CD4-positive, alpha-beta T cell treated with Interleukin-21 for 1 hour (primary cell): ENCODE measurements at places on chromosomes 11 and 22.

DNA sequence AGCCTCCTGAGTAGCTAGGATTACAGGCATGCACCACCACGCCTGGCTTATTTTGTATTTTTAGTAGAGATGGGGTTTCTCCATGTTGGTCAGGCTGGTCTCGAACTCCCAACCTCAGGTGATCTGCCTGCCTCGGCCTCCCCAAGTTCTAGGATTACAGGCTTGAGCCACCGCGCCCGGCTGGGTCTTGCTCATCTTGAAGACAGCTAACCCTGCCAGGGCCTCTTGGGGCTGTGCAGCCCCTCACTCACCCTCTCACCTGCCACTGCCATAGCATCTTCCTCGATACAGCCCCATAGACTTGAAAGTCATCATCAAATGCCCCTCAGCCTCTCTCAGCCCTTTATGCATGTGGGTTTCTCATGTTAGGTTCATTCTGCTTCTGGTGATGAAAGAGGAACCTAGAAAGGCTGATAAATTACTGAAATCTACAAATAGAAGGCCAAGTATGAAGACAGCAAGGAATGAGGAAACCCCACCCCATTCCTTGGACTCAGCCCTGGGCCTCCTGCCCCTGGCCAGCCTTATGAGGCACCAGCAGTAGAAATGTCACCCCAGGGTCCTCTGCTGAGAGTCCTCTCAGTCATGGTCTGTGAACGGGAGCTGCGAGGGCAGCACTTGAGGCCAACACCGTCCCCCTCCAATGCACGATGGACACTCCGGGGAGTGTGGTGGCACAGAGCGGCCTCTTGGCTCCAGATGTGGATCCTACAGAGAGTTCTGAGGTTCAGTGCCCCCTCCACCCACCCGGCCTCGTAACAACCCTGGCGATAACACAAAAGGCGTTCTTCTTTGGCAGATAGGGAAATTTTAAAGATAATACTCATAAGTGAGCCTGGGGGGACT, 24.8 kb downstream of the SCGB1A1 start:
- no peak for DNase-seq

GRCh38 chr11:32015427-32015826, 75.4 kb upstream of the RCN1 start:
- DNase-seq: no peak

DNA sequence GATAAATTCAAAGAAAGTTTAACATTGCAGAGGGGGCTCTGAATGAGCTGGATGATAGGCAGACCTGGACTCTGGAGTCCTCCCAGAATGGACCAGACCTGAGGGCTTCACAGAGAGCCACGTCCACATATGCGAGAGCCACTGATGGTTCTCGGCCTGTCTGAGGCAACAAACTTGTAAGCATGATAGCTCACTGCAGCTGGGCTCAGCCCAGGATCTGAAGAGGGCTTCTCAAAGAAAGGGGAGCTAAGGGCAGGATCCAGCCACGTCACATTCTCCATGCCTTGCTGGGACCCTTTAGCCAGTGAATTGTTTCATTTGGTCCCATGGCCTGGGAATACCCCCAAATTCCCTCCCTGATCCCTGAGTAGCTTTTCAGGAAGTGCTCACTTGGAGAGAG, 98.9 kb downstream of the ATXN10 start:
- no peak for DNase-seq

DNA sequence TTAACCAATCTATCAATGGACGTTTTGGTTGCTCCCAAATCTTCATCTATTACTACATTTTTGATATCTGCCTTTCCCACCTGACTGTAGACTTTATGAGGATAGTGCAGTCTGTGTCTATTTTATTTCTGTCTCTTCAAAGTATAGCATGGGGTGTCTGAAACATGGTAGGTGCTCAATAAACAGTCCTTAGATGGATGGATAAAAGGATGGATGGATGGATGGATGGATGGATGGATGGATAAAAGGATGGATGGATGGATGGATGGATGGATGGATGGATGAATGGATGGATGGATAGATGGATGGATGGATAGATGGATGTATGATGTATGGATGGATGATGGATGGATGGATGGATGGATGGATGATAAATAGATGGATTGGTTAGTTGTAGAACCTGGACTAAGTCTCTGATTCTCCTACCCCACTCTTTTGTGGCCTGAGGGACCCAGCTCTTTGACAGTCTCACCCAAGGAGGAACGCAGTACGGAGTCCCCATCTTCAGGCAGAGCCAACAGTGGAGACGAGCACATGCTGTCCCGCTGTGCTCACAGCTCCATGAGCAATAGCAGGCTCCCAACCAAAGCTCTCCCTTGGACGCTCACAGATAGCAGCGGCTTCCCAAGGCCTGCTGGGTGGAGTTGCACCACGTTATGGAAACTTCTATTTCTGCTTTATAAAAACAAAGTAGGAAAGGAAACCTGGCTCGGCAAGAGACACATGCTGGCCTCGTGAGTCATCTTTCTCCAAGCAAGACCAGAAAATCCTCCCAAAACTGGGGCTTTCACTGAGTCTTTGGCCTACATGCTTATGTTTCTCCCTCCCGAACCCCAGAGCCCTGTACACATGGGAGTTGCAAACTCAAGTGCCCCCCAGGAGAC, 448.0 kb downstream of the MIAT start:
- DNase-seq: no peak

DNA sequence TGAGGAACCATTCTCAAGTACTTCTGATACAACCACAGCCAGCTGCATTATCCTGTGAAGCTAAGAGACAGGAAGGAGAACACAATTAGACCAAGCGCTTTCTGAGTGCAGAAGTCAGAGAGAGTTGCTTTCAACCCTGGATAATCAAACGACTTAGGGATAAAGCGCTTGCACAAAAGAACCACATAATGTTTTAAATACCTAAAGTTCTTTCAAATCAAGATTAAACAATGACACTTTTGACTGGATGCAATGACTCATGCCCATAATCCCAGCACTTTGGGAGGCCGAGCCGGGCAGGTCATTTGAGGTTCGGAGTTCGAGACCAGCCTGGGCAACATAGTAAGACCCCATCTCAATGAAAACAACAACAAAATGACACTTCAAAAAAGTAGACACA, 145.1 kb downstream of the SWAP70 start:
- no peak for DNase-seq
